Stimulated activated CD4-positive, alpha-beta T cell treated with anti-CD3 and anti-CD28 coated beads, TNF-alpha, amount 100 ng/mL, for 1 hour (primary cell): ENCODE measurements at places on chromosomes 12 and 14.

DNA sequence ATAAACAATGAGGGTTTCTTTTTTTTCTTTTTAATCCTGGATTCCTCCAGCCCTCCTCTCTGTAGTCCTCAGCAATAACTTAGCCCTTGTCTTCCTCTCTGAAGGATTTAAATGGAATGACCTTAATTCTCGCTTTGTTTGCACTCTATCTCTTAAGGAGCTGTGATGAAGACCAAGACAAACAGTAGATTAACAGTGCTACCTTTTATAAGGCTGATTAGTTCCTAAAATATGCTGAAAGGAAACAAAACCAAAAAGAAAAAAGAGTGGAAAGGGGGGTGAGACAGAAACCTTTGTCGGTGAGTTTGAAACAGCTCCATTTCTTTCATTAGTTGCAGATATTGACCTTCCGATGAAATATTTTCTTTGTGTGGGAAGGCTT is 38.7 kb upstream of the PTCSC3 start:
- DNase-seq: no peak

GRCh38 chr14:24094841-24095270 is 745 bp downstream of the PCK2 start:
- no peak for DNase-seq

- peak; percentile 33 for DNase-seq
Measured at GRCh38 chr14:50038398-50039119, 77.8 kb downstream of the VCPKMT start.

DNA sequence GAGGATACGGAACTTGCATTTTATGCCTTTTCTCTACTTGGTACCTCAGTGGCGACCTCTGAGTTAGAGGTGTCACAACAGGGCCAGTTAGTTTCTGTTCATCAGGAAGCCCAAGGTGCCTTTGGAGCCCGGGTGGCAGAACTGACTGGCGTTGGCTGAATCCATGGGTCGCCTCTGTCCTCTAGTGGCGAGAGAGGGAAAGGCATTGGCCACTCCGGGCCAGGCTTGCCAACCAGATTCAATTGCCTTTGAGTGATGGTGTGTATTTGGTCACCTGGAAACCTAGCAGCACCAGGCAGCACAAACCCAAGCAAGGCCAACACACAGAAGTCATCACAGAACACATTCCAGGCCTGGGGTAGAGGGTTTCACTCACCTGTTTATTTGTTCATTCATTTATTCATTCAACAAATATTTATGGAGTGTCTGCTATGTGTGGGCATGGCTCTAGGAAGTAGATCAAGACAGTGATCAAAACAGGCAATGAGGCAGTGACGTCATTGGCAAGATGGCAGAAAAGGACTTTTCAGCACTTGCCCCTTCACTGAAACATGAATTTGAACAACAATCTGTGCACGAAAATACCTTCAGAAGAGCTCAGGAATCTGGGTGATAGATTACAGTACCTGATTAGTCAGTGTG is 40.5 kb upstream of the KCNA5 start:
- no peak for DNase-seq

DNA sequence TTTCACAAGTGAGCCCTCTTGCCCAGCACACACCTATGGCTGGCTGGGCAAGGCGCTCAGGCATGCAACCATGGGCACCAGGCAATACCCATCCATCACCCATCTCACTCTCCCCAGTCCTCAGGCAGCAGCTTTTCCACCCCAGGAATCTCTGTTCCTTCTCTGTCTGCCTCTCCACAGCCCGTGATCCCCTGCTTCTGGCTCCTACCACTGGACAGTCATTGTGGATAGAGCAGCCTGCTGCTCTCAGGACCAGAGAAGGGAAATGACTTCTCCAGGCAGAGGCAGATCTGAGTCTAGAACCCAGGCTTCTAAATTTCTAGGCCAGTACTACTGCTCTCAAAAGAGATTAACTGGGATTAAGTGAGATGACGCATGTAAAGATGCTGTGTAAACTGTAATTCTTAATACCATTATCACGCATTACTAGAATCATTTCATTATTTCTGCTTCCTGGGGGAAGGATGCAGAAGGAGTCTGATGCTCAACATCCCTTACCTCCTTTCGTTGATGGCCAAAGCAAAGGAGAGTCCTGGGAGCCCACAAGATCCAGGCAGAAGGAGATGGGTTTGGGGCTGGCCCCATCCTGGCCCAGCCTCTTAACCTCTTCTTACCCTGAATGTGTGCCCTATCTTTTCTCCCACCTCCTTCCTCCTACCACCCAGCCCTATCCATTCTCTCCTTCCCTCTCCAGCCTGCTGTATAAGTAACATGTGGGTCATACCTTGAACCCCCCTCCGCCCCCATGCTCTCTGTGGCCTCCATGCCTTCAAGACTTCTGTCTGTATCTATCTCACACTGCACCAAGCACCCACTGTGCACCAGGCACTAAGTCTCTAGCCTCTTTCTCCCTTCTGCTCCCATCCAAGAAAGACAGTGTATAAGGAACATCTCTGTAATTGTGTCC is 4.8 kb upstream of the AQP5 start:
- DNase-seq: no peak

DNA sequence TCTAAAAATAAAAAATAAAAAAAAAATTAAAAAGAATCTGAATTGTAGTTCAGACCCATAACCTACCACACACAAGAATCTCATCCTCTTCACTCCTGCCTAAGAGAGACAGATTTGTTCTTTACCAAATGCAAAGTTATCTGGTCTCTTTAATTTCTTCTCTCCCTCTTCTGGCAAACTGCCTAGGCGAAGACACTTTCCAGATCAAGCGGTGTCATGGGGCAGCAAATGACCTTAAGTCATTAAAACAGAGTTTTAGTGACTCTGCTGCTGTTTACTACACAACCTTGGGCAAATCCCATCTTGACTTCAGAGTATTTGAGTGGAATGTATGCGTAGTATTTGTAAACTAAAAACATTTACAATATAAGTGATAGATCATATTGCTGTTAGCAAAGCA is 60.9 kb upstream of the NID2 start:
- DNase-seq: no peak

DNA sequence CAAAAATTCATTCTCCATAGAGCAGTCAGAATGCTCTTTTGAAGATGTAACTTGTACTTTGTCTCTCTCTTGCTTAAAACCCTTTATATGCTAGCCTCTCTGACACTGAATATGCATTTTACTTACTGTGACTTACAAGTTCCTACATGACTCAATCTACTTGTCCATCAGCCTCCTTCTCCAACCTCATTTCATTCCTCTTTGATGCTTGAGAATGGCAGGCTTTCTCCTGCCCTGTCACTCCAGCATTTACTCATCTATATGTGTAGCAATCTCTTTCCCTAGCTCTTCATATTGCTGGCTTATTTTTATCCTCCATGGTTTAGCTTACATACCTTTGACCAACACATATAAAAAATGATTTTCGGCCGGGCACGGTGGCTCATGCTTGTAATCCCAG is 561.9 kb downstream of the CCER1 start:
- no peak for DNase-seq

- no peak for DNase-seq
Measured at GRCh38 chr12:91704446-91704845, 441.2 kb downstream of the BTG1 start.

DNA sequence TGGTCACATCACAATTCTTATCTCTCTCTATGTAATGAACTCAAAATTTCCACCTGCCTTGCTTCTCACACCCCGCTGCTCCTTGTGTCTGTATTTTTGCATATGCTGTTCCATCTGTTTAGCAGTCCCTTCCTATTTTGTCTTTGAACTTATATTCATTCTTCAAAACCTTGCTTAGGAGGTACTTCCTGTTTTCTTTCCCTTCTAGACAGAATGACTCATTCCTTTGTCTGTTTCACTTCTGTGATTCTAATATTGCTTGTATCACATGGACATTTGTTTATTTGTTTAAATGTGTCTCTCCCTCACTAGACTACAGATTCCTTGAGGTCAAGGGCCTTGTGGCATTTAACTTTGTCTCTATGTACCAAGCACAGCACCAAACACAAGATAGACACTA is 424.2 kb downstream of the ETNK1 start:
- no peak for DNase-seq

- no peak for DNase-seq
Measured at GRCh38 chr14:68104518-68104917, 284.9 kb downstream of the RAD51B start.

DNA sequence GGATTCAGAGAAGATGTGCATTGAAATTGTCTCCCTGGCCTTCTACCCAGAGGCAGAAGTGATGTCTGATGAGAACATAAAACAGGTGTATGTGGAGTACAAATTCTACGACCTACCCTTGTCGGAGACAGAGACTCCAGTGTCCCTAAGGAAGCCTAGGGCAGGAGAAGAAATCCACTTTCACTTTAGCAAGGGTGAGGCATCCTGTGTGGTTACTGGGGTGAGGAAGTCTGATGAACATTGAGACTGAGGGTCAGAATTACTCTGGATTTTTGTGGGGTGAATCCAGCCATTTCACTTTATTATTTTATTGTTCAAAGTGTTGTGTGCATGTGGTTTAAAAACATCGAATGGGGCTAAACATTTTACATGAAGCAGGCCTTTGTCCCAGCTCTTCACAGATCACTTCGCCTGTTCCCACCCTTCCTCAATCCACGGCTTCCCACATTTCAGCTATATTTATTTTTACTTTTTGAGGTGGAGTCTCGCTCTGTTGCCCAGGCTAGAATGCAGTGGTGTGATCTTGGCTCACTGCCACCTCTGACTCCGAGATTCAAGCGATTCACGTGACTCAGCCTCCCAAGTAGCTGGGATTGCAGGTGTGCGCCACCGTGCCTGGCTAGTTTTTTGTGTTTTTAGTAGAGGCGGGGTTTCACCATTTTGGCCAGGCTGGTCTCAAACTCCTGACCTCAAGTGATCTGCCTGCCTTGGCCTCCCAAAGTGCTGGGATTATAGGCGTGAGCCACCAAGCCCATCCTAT is 40.6 kb downstream of the SUPT16H start:
- DNase-seq: no peak

DNA sequence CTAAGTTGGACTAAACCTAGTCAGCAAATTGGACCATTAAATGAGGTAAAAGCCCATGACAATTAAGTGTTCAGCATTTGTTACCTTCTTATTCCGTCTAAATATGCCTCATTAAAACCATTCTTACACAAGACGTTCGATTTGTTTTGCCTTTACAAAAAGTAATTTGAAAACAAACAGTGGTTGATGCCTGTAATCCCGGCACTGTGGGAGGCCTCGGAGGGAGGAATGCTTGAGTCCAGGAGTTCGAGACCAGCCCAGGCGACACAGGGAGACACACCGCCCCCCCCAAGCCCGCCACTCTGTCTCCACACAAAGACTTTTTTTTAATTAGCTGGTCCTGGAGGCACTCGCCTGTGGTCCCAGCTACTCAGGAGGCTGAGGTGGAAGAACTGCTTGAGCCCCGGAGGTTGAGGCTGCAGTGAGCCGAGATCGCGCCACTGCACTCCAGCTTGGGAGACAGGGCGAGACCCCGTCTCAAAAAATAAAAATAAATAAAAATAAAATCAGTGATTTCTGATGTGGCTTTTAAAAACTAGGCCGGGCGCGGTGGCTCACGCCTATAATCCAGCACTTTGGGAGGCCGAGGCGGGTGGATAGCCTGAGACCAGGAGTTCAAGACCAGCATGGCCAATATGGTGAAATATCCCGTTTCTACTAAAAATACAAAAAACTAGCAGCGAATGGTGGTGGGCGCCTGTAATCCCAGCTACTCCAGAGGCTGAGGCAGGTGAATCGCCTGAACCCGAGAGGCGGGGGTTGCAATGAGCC is 856 bp upstream of the EIF4B start:
- no peak for DNase-seq

GRCh38 chr14:49951691-49952345 is 58.9 kb downstream of the ARF6 start:
- no peak for DNase-seq

- no peak for DNase-seq
Measured at GRCh38 chr12:129200576-129200975, 347.3 kb downstream of the GLT1D1 start.

GRCh38 chr12:43238281-43238680 is 313.7 kb downstream of the ADAMTS20 start:
- no peak for DNase-seq

DNA sequence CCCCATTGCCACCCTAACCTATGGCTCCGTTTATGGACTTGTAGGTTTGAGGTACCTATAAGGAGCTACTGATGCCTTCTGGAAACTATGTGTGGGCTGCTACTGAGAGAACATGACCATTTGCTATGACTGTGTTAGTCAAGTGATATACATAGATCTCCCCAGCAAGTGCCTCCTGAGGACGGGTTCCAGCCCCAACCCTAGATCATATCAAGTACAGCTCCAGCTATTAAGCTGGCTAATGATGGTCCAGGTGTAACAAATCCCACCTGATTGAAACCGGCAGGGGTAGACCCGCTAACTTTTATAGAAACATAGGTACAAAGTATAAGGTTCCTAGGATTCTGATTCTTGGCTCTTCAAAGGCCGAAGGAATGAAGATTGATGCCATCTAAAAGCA is 23.7 kb downstream of the NINJ2 start:
- DNase-seq: no peak

- DNase-seq: no peak
Measured at GRCh38 chr12:121330692-121331091, 21.5 kb downstream of the ANAPC5 start.

- no peak for DNase-seq
Measured at GRCh38 chr14:23215421-23215820, 22.3 kb upstream of the RNF212B start.

DNA sequence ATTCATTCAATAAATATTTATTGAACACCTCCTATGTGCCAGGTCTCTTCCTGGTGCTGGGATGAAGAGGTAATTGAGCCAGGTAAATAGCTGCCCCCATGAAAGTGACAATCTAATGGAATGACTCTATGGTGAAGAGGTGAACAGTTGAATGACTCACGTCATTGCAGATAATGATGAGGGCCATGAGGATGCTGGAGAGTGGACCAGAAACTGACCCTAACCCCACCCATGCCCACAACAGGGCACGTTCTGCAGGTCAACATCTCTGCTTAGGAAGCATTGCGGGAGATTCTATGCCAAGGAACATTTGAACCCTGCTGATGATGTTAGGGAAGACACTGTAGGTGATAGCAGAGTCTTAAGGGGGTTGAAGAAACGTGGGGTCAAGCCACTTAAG is 788.9 kb upstream of the TBX3 start:
- no peak for DNase-seq

DNA sequence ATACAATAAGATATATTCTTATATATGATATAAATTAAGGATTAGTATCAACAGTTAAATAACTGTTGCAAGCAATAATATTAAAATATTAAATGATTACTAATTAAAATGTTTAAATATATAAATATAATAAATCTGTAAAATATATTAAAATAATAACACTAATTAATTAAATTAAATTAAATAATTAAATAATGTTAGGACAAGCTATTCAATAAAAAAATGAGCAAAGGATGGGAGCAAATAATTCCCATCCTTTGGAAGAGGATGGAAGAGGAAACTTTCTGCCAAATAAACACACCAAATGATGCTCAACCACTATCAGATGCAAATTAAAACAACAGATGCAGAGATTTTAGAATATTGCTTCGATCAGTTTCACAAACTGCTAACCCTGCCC is 39.4 kb upstream of the BMP4 start:
- DNase-seq: no peak

GRCh38 chr14:101252443-101253214 is 308.7 kb upstream of the DIO3 start:
- no peak for DNase-seq
